ENCODE measurements at places on chromosomes 7 and 10.

GRCh38 chr10:122688293-122688989 lies 11.2 kb downstream of the C10orf120 start:
- DNase-seq, result no peak

- peak; percentile 56 for DNase-seq
These were observed 16.9 kb upstream of the ZFAND2A start for GRCh38 chr7:1176891-1177373.

DNA sequence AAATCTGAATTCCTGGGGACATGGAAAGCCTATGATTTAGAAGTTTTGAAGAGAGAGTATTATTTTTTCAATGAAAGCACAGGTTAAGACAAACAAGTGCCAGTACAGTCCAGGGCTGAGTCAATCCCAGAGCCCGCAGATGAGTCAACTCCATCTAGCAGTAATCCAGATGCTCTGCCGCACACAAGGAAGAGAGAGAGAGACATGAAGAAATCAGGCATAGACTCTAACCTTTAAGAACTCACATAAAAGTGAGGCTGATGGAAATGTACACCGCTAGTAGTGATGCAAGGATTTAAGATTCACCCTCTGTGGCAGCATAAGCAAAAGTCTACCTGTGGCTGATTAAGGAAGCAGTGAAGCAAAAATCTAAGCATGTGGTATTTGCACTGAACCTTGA lies 651.5 kb downstream of the TNS3 start:
- DNase-seq, result no peak

GRCh38 chr7:45036317-45036716 lies 36.3 kb downstream of the CCM2 start:
- no peak for DNase-seq

Measured in right hindlimb (tissue), 1 donor.